Smooth muscle cell of the brain vasculature (primary cell): ENCODE measurements at places on chromosomes 2 and 18.
A peak's percentile ranks its signal among the peaks of the same experiment; 100 is the strongest.

DNA sequence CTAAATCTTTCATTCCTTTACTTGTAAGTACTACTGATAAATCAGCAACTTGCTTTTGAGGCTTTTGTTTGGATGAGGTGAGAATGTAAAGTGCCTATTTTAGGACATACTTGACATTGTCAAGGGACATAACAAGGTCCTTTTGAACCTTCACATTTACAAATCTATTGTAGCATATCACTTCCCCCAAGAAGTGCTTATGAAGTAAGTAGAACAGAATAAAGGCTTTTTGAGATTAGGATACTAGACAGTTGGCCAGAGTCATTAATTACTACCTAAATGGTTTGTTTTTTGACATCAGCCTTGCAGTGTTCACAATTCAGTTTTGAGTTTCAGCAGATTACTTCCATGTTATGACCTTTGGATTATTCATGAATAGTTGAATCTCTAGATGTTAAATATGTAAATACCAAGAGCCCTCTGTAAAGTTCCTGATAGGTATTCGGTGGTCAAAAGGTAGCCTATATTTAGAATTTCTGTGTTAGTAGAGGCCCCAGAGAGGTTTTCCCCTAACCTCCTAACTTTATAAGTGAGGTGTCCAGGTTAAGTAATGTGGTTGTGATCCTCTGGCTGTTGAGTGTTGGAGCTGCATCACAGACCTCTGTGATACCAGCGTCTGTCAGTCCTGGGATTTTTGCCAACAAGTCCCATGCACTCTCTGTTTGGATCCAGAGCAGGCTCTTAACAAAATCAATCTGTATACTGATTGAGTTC is 67.2 kb downstream of the LCLAT1 start:
- no peak for DNase-seq

DNA sequence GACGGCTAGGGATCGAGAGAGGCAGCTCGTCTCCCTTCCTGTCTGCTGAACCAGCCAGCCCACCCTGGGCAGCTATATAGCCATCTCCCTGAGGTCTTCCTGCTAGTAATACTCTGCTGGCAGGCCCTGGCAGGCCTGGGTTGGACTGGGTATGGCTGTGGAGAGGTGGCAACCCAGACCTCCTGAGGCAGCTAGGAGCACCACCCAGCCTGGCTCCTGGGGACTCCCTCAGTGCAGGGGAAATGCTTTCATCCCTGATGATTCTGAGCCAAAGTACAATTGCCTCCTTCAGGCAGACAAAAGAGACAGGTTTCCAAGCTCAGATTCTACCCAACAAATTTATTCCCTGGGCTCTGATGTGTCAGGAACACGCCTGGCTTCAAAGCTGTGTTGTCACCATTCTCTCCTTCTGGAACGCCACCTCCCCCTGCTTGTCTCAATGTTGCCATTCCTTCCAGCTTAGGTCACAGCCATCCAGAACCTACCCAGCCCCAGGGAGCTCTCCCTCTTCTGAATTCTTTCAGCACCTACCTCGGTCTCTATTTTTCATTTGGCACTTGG is 4.7 kb upstream of the DNAJB2 start:
- DNase-seq, result no peak

DNA sequence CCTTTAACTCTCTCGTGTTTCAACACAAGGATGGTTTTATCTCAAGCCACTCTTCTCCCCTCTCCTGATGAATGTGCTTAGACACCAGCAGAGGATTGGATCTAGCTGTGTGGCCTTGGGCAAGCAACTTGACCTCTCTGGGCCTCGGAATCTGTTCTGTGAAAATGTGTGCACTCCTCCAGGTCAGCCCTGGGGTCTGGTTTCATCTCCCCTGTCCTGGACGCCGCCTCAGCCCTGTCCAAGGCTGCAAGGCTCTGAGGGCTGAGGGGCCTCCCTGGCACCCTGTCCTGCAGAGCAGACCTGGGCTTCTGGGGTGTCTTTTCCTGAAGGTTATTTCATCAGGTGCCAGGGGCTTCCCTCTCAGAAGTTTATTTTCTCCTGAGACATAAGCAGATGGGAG is 28.5 kb downstream of the CNDP1 start:
- no peak for DNase-seq

GRCh38 chr2:240479111-240479501 is 43.6 kb downstream of the GPC1 start:
- DNase-seq, result no peak

DNA sequence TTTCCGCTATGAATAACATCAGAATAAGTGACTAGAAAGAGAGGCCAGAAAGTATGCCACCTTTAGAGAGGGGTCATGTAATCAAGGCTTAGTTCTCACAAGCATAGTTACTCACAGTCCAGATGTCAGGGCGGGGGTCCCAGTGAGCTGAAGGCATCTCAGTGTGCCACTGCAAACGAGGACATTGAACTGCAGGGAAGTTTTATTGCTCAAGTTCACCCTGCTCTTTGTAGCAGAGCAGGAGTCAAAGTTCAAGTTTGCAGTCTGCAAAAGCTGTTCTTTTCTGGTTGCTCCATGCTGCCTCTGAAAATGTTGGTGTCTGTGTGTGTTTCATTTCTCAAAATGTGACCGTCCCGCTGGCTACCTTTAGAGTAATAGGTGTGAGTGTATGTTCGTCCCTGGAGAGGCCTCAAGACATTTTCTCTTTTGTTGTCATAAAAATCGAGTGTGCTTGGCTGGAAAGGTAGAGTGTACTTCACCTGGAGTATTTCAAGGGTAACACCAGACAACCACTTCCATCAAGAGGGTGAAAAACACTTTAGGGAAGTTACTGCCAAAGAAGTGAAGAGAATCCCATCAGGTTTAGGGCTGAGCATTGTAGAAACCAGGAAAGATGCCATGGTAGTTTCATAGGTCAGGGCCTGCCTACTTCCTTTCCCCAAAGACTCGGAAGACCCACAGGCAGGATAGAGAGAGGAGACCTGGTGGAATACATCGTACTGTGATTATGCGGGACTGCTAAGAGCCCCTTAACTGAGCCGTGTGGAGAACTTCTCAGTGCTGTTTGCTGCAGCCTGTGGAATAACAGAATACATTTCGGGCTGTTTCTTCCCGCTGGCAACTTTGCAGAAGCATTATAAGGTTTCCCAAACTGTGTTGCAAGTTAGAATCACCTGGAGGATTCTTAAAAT is 89.9 kb downstream of the LYPD6 start:
- DNase-seq, result peak; percentile 10

GRCh38 chr18:6484659-6485058 is 69.9 kb upstream of the L3MBTL4 start:
- no peak for DNase-seq

GRCh38 chr2:202425036-202425435 is 48.9 kb downstream of the BMPR2 start:
- DNase-seq, result no peak

GRCh38 chr2:26203906-26204305 is 31.0 kb downstream of the GAREM2 start:
- DNase-seq, result no peak

DNA sequence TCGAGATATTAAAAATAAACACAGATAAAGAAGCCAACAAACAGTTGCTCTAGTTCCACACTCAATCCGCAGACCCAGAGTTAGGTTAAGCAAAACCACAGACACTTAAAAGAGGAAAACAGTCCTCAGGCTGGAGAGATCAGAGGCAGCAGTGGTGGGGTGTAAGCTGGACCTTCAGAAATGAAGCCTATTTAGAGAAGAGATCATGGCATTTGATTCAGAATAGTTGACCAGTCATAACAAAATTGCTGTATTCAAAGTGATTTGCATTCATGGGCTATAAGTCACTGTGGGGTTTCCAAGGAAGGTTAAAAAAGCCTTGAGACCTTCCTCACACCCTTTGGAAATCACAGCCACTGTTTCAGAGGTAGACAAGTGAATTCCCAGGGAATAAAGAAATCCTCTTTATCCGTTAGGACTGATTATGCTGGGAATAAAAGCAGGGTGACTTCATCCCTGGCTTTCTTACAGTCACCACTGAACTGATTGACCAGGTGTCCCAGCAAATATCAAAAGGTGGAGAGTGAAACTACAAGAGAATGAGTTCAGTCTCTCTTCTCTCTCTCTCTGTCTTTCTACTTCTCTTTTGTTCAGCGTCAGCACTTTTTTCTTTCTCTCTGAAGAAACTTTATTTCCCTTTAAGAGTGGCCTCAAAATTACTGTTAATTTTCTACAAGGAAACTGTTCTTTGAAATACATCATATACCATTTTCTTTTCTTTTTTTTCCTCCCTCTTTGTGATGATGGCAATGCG is 171.8 kb upstream of the PIK3C3 start:
- DNase-seq, result no peak

GRCh38 chr2:148375214-148375613 is 269.3 kb upstream of the EPC2 start:
- DNase-seq, result no peak

GRCh38 chr2:106159866-106160785 is 34.0 kb downstream of the UXS1 start:
- DNase-seq, result no peak

GRCh38 chr2:232668805-232669444 is 28.2 kb upstream of the GIGYF2 start:
- DNase-seq, result peak; percentile 24

DNA sequence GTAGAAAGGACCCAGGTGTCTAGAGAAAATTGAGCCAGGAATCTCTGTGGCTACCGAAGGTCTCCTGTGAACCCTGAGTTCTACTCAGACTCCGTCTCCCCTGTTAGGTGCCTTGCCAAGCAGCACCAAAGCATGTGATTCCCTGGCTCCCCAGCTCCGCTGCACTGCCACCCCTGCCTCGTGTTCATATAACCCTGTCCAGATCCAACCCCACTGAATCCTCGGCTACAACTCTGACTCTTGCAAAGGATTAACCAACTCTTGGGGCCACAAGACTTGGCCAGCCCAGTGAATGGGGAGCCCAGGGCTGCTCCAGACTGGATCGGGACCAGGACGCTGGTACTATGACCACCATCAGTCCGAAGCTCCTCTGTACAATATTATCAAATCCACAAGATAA is 37.3 kb upstream of the ACAA2 start:
- DNase-seq, result no peak

DNA sequence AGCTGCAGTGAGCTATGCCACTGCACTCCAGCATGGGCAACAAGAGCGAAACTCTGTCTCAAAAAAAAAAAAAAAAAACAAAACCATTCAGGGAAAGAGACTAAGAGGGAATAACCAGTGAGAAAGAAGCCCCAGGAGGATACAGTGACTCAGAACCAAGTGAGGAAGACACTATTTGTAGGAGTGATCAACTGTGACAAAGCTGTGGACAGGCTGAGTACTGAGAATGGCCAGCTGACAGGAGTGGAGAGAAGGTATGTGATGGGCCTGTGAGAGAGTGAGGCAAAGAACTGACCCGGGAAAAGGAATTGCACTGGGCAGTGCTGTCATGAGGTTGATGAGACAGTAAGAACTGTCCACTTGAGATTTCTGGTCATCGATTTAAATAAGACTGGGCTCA is 6.7 kb upstream of the LCT start:
- no peak for DNase-seq

GRCh38 chr18:9730786-9731185 is 22.7 kb downstream of the RAB31 start:
- no peak for DNase-seq

GRCh38 chr2:188788621-188789020 is 185.6 kb upstream of the COL3A1 start:
- peak; percentile 85 for DNase-seq

- no peak for DNase-seq
Measured at GRCh38 chr2:178229927-178230326, 35.6 kb downstream of the OSBPL6 start.

DNA sequence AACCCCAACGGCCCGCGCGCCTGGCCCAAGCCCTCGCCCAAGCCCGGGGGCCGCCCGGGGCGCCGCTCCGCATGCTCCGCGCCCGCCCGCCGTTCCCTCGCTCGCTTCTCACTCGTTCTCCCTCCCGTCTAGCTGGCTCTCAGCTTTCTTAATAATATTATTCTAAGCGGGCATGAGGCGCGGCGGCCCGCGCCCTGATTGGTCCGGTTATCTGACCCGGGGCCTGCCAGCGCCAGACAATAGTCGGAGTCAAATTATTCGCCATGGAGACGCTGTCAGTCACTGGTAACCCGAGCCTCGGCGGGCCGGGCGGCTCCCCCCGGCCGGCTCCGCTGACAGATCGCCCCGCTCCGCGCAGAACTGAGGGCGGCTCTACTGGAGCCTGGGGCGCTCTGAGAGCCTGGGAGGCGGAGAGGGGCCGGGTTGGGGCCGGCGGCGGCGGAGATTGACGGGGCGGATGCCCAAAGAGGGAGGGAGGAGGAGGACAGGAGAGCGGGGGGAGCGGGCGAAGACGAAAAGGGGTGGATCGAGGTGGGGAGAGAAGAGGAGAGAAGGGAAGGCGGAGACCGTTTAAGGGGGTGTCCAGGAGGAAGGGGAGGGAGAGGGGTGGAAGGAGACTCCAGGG is at the start of gene SIX2:
Gene SIX2, minus strand, starts transcription at position 150 of the 625 bp plus-strand sequence. CDS start 342 bp downstream, outside the sequence.
- peak; percentile 98 for DNase-seq

DNA sequence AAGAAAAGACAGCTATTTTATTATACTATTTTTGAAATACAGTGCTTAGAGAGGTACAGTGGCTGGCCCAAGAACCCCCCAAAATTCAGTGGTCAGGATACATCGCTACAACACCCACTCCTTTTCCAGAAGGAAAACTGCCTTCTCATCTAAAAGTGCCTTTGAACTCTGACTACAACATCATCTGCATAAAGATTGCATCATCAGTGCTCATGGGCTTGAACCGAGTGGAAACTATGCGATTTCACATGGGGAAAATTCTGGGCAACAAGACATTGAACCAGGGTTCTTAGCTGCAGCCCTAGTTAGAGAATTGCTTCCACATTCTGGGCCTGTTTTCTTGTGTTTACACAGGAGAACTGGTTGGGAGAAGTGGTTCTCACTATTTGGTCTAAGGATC is 294.6 kb upstream of the SLC14A2 start:
- DNase-seq, result no peak

GRCh38 chr2:227411320-227411989 is 23.7 kb upstream of the SCYGR1 start:
- no peak for DNase-seq

DNA sequence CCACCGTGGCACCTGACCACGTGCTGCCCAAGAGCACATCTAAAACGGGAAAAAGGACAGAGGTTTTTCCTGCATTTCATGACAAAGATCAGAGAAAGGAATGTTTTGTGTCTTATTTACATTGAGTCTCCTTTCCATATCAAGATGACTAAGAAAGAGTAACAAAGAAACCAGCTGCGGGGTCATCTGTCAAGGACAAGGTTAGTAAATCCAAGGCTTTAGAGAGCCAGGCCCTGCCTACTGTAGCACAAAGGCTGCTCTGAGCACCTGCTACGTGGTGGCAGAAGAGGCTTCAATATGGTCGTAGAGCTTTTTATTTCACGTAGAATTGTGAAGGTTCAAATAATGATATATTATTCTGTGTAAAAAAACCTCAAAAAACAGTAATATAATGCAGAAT is 51.0 kb downstream of the PRELID3A start:
- DNase-seq, result no peak

DNA sequence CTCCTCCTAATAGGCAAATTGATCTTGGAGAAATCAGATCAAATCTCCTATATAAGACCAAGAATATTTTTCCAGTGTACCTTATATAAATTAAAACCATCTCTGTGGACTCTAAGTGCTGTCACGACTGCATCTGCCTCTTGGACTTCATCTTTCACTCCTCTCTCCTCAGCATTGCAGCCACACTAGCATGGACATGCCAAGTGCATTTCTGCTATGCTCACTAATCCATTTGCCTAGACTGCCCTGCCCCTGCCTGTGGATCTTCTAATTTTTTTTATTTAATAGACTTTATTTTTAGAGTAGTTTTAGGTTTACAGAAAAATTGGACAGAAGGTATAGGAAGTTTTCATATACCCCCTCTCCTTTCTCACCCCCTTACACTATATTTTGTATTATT is 146.7 kb upstream of the VWC2L start:
- DNase-seq, result no peak

- no peak for DNase-seq
Measured at GRCh38 chr2:69168950-69169654, 156.1 kb downstream of the ANTXR1 start.
